Activated CD4-positive, CD25-positive, alpha-beta regulatory T cell (primary cell): ENCODE measurements at places on chromosomes 5 and 9.

DNA sequence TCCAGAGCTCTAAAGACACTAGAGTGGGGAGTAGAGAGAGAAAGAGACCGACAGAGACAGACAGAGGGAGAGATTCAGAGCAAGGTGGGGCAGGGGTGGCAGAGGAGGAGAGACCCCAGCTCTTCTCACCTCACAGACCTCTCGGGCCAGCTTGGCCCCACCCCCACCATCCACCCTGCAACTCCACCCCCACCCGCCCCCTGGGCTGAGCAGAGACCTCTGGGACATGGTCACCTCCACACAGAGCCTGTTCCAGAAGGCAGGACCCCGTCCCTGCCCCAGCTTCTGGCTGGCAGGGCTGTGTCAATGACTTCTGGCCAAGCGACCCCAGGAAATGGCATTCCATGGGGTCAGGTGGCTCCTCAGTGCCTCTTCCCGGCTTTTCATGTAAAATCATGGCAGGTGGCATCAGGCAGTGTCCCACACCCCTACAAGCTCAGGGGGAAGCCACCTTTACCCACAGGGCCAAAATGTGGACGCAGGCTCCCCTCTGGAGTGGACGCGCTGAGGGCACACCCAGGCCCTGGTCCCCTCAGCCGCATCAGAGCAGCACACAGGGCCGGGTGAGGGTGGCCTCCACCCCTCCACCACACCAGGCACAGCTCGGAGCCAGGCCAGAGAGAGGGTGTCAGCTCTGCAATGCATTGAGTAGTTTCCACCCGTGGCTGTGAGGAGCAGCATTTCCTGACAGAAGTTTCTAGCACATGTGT lies 131.2 kb upstream of the LPCAT1 start:
- DNase-seq, result no peak

- peak; percentile 33 for DNase-seq
These were observed at the start of gene ARSB for GRCh38 chr5:78985116-78985724. Gene ARSB, minus strand, starts transcription at chr5:78985310. Its CDS starts 62 bp downstream, at chr5:78985248.

DNA sequence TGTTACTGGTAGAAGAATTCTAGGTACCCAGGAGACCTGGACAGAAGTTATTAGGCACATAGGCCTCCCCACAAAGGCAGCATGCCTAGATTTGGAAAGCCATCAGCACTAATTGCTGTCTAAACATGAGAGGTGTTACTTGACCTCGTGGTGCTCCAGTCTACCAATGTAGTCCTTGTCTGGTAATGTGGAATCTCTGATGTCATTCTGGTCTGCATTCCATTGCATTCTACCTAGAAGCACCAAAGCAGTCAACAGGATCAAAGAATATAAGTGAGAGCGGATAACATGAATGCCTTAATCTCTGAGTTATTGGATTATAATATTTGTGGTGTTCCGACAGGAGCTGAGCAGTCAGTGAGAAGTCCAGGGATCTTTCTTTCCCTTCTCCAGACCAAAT lies 175.2 kb downstream of the PSAT1 start:
- DNase-seq, result no peak

DNA sequence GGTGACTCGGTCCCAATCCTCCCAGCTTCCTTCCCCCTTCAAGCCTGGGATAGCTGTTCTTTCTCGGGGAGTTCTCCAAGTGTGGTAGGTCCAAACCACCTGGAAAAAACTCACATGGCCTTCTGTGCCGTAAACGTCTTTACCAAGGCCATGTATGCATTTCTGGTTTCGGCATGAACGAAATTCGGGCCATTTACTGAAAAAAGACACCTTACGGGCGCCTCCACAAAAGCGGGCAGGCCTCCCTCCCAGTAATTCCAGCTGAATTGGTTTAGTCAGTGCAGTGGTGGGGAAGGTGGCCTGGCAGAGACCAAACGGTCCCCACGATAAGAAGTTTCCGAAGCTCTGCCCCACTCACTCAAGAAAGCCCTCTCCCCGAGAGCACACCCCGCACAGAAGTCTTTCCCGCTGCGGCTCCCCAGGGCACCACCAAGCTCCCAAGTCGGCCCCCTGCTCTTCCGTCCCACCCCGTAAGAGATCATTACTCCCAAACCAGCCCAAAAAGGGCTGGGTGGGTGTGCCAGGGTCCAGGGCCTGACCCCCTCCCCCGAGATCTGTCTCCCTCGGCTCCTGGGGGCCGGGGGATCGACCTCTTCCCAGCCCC lies 86.3 kb upstream of the MELK start:
- no peak for DNase-seq

DNA sequence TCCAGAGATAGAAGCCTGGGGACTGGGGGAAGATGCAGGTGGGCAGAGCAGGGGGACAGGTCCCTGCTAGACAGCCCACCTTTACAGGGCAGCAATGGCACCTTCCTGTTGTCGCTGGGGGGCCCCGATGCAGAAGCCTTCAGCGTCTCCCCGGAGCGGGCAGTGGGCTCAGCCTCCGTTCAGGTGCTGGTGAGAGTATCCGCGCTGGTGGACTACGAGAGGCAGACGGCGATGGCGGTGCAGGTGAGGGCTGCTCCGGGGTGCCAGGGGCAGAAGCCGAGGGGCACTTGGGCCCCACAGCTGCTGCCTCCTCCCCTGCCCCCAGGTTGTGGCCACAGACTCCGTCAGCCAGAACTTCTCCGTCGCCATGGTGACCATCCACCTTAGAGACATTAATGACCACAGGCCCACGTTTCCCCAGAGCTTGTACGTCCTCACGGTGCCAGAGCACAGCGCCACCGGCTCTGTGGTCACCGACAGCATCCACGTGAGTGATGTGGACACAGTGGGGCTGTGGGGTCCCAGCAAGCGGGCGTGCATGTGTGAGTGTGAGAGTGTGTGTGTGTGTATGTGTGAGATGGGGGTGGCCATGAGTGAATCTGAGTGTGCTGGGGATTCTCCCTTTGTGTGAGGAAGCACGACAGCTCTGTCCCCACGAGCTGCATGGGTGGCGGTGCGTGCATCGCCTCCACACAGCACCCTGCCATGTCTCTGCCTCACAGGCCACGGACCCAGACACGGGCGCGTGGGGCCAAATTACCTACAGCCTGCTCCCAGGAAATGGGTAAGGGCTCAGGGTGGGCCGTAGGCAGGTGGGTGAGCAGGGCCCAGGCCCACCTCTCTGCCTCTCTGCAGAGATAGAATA lies 28.4 kb downstream of the CDHR2 start:
- DNase-seq, result no peak
